Nephron progenitor cell (in vitro differentiated cells): ENCODE measurements at places on chromosomes 6 and 20.

GRCh38 chr6:56231827-56232226 lies 15.6 kb downstream of the COL21A1 start:
- no peak for DNase-seq

GRCh38 chr6:7100072-7100752 lies 7.5 kb upstream of the RREB1 start:
- DNase-seq: no peak

DNA sequence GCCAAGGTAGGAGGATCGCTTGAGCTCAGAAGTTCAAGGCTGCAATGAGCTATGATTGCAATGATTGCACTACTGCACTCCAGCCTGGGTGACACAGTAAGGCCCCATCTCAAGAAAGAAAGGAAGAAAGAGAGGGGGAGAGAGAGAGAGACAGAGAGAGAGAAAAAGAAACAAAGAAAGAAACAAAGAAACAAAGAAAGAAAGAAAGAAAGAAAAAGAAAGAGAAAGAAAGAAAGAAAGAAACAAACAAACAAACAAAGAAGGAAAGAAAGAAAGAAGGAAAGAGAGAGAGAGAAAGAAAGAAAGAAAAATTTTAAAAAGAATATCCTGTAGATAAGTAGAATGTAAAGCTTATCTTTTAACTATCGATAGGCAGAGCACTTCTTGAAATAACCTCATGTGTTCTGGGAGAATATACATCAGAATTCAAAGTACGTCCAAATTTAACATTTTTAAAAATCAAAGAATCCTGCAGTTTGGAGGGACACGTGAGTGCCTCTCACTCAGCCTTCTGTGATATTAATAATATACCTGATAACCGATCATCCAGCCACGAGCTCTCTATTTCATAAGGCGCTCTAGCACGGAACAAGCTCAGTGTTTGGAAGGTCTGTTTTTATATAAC lies 25.2 kb downstream of the MYLK4 start:
- DNase-seq: no peak

GRCh38 chr6:109167562-109167961 lies 72.3 kb downstream of the CEP57L1 start:
- DNase-seq: no peak
